ENCODE measurements at places on chromosomes 5 and 9. TPM values are rescaled to one million over a fixed set of nuclear protein-coding genes. Genes with fewer than 3 reads are reported as not detected.
A peak's percentile ranks its signal among the peaks of the same experiment; 100 is the strongest.

BTNL3 gene
- 18.0 TPM for polyA plus RNA-seq

PRXL2C gene
- polyA plus RNA-seq = 2.5 TPM

DNA sequence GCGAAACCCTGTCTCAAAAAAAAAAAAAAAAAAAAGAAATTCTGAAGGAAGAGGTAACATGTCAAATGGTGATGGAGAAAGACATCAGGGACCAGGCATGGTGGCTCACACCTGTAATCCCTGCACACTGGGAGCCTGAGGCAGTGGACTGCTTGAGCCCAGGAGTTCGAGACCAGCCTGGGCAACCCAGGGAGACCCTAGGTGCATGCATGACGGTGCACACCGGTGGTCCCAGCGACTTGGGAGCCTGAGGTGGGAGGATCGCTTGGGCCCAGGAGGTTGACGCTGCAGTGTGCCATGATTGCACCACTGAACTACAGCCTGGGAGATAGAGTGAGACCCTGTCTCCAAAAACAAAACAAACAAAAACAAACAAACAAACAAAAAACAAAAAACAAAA lies 1.8 kb downstream of the ISCA1 start:
- peaks cover 37% of the 10 kb centered on the region for H3K4me1 ChIP-seq
- H3K4me3 ChIP-seq = no peak overlapping the region
- no peak for DNase-seq
- no peak overlapping the region for H3K27ac ChIP-seq
- H3K27me3 ChIP-seq = no peaks in the 10 kb centered on the region

- peaks cover 13% of the 10 kb centered on the region for H3K27me3 ChIP-seq
- no peak for DNase-seq
- H3K4me3 ChIP-seq = no peak overlapping the region
Measured at GRCh38 chr5:155729684-155730059, 597.3 kb upstream of the SGCD start.

GRCh38 chr5:62579761-62580160 lies 1.1 kb downstream of the LRRC70 start:
- H3K36me3 ChIP-seq = no peaks in the 10 kb centered on the region
- H3K4me3 ChIP-seq = no peak overlapping the region
- no peak for DNase-seq
- H3K4me1 ChIP-seq = no peaks in the 10 kb centered on the region

GRCh38 chr5:15518786-15519185 lies 18.8 kb downstream of the FBXL7 start:
- peaks cover 9% of the 10 kb centered on the region for H3K4me1 ChIP-seq
- H3K4me3 ChIP-seq = no peak overlapping the region
- no peak for DNase-seq
- no peaks in the 10 kb centered on the region for H3K27me3 ChIP-seq

DNA sequence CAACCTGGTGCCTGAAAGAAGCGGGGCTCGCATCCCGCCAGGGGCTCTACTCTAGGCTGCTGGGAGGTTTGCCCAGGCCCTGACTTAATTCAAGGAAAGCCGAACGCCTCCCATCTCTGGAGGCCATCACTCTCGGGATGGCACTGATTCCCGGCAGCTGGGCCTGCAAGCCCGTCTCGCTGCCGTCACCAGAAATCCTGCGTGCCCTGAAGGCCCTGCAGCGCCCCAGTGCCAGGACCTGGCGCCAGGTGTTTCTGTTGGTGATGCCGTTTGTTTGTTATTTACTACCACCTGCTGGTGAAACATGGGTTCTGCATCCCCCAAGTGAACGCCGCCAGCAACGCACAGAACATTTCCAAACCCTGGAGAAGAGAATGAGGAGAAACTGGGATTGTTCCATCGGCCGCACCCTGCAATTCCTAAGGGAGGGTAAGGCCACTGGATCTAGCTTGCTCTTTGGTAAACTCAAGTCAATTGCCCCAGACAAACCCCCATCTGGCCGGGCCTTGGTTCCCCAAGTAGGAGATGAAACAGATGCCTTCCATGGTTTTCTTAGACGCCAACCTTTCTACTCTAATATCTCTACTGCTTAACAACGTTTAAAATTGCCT lies 77.9 kb downstream of the AK8 start:
- H3K4me3 ChIP-seq = no peak overlapping the region
- H3K27ac ChIP-seq = no peak overlapping the region
- peaks cover 25% of the 10 kb centered on the region for H3K27me3 ChIP-seq
- peaks cover 7% of the 10 kb centered on the region for H3K4me1 ChIP-seq
- DNase-seq = peak; percentile 86
